ENCODE measurements at places on chromosomes 4 and X.

GRCh38 chr4:93199492-93199891, 629.1 kb upstream of the ATOH1 start:
- peak; percentile 12 for DNase-seq

DNA sequence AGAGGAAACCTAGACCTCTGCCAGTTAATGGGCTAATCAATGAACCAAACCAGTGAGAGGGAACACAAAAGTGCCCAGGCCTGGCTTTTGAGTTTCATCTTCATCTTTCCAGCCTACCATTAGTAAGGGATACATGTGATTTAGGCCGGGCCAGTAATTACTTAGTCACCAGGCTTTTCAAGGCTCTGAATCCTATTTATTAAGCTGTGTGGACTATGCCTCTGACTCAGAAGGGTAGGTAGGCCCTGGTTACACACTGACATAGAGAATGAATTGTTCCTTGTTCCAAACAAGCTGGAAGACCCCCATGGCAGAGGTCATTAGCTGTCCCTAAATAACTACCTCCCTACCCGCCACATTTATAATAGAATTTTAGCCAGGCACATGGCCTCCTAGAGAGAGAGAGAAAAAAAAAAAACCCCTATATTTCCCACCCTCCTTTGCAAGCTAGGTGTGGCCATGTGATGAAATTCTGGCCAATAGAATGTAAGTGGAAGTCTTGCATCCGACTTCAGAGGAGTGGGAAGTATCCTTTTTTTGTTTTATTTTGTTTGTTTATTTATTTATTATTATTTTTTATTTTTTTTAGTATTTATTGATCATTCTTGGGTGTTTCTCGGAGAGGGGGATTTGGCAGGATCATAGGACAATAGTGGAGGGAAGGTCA, 112.3 kb upstream of the BCOR start:
- DNase-seq: no peak

DNA sequence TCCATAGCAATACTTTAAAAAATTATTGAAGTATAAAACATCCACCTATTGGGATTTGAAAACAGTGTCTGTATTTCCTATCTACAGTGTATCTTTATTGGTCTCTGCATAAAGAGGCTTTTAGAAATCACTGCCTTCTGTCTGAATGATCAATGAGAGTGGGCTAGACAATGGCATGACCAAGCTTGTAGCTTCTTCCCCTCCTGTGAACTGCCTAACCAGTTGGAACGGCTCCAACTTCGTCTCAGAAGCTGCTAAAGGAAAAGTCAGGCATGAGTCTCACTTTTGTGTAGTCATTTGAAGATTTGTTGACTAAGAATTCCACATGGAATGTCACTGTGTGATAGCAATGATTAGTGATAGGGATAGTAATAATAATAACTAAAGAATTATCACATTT, 64.2 kb downstream of the INTS12 start:
- no peak for DNase-seq

DNA sequence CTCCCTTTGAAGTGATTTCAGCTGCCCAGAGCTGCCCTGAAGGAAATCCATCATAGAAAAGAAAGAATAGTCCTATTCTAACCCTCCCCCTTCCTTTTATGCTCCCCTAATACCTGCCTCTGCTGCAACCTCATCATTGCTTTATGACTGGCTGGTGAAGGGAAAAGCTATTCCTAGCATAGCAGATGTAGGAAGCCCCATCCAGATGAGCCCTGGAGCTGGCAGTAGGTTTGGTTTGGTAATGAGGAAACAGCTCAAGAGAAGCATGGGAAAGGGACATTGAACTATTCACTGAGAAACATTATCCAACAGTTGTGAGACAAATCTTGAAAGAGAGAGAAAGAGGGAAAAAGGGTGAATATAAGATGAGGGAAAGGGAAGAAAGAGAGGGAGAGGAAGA, 29.2 kb downstream of the ARSJ start:
- no peak for DNase-seq

GRCh38 chrX:115602729-115603389, 41.9 kb downstream of the PLS3 start:
- no peak for DNase-seq

GRCh38 chr4:86633854-86634253, 39.7 kb downstream of the PTPN13 start:
- DNase-seq: no peak

DNA sequence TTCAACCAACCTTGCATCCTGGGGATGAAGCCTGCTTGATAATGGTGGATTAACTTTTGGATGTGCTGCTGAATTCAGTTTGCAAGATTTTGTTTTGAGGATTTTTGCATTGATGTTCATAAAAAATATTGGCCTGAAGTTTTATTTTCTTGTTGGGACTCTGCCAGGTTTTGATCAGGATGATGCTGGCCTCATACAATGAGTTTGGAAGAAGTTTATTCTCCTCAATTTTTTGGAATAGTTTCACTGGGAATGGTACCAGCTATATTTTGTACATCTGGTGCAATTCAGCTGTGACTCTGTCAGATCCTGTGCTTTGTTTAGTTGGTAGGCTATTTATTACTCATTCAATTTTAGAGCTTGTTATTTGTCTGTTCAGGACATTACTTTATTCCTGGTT, 340.3 kb upstream of the TRAM1L1 start:
- no peak for DNase-seq

DNA sequence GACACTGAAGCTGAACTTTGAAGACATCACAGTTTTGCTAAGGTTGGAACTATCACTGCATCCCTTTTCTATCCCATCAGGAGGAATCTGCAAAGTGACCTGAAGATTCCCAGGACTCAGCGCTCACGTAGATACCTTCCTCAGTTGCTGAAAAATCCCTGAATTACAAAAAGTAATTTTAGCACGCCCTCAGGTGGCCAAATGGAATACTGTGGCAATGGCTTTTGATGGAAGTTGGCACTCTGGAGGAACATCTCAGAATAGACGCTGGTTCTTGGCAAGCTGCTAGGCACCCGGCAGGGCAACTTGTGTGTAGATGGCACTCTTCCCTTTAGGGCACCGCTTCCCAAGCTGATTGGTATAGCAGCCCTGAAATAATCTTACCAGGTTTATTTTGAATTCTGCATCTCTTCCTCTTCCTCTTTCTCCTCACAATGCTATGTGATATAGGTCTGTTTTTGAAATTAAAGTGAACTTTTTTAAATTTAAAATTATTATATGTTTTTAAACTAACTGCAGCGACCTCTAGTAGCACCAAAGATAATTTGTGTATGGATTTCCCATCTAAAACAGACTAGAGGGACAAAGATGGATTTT, 16.3 kb upstream of the ESX1 start:
- DNase-seq: no peak

- DNase-seq: no peak
Measured at GRCh38 chrX:119497185-119497584, 28.9 kb downstream of the SLC25A5 start.

Measured in SHP77 treated with DMSO at 0.1 percent for 48 hours (cell line).